ENCODE measurements at places on chromosomes 3 and 15. TPM values are rescaled to one million over a fixed set of nuclear protein-coding genes. Genes with fewer than 3 reads are reported as not detected.

DNA sequence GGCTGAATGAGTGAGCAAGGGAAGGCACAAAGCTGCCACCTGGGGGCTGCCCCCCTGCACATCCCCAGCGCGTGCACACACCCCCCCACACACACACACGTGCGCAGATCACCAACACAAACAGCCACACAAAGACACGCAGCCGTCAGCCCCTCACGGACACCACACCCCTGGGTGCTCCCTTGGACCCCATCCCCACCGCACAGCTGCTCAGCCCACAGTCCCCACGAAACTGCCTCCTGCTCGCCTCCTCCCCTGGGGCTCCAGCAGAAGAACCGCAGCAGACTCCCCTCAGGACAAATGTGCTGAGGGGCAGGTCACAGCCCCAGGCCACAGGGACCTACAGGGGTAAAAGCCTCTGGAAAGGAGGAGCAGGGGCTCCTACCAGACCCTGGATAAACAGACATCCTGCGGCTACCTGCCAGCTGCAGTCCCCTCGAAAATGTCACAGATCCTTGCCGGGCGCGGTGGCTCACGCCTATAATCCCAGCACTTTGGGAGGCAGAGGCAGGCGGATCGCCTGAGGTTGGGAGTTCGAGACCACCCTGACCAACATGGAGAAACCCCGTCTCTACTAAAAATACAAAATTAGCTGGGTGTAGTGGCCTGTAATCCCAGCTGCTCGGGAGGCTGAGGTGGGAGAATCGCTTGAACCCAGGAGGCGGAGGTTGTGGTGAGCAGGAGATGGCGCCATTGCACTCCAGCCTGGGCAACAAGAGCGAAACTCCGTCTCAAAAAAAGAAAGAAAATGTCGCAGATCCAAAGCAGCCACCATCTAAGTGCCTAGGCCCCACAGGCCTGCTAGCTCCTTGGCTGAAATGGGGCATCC is 6.5 kb downstream of the TWF2 start:
- H3K4me1 ChIP-seq, result peaks cover 6% of the 10 kb centered on the region
- H3K27me3 ChIP-seq, result no peaks in the 10 kb centered on the region
- DNase-seq, result no peak
- H3K36me3 ChIP-seq, result no peaks in the 10 kb centered on the region
- H3K27ac ChIP-seq, result no peak overlapping the region

DNA sequence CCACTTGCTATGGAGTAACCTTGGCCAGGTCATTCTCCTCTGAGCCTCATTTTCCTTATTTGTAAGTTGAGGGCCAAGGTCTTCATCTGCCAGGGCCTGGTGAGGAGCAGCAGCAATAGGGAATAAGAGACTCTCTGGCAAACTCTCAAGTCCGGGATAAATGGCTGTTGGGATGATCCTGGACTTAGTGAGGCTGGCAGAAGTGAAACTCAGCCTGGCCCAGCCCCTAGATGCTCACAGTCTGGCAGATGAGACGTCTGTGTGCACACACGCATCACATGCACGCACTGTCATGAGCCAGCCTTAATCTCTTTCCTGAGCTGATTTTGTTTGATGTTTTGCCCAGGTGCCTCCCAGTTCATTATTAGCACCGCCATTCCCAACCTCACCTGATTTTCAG is 26.8 kb downstream of the SLC6A6 start:
- no peak overlapping the region for H3K27ac ChIP-seq
- H3K27me3 ChIP-seq, result no peaks in the 10 kb centered on the region
- no peak for DNase-seq
- no peak overlapping the region for H3K4me3 ChIP-seq
- no peaks in the 10 kb centered on the region for H3K4me1 ChIP-seq

- H3K27ac ChIP-seq, result peak overlapping the region; percentile 73
- no peaks in the 10 kb centered on the region for H3K27me3 ChIP-seq
- H3K36me3 ChIP-seq, result no peaks in the 10 kb centered on the region
- no peak overlapping the region for H3K4me3 ChIP-seq
These were observed 739.2 kb upstream of the NR2F2 start for GRCh38 chr15:95591270-95591669.

- H3K4me1 ChIP-seq, result no peaks in the 10 kb centered on the region
- H3K4me3 ChIP-seq, result no peak overlapping the region
- no peak overlapping the region for H3K27ac ChIP-seq
- no peak for DNase-seq
- no peaks in the 10 kb centered on the region for H3K36me3 ChIP-seq
These were observed 8.3 kb downstream of the TRIM42 start for GRCh38 chr3:140686128-140686527.

DNA sequence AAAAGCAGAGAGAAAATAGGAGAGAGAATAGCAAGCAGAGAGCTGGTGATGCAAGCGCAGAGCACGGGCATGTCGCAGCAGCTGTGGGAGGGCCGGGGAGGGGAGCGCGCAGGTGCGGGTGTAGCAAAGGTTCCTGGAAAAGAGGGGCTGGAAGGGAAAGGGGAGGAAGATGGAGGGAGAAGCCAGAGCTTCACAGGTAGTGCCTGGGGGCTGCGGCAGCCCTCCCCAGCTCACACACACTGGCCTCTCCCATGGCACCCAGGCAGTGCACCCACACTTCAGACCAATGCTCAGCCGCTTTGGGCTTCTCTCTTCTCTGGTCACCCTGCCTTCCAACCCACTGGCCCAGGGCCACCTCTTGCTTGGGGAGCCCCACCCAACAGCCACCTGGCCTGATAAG is 72.1 kb downstream of the ADAMTS7 start:
- no peak overlapping the region for H3K27ac ChIP-seq
- no peak for DNase-seq
- H3K27me3 ChIP-seq, result no peaks in the 10 kb centered on the region
- H3K4me3 ChIP-seq, result no peak overlapping the region
- no peaks in the 10 kb centered on the region for H3K4me1 ChIP-seq

- no peaks in the 10 kb centered on the region for H3K4me1 ChIP-seq
- H3K27me3 ChIP-seq, result no peaks in the 10 kb centered on the region
- no peaks in the 10 kb centered on the region for H3K36me3 ChIP-seq
- H3K4me3 ChIP-seq, result no peak overlapping the region
- DNase-seq, result no peak
- no peak overlapping the region for H3K27ac ChIP-seq
These were observed 591.6 kb upstream of the AGTR1 start for GRCh38 chr3:148106062-148106461.

The IQCH gene
- total RNA-seq, result 3.0 TPM

The NCKIPSD gene
- total RNA-seq, result 20.0 TPM

The PLEKHO2 gene
- total RNA-seq, result 15.1 TPM

The GOLGA8H gene
- total RNA-seq, result not detected

Measured in uterus (tissue), 4 donors.